ENCODE measurements at places on chromosomes 6 and 20.

DNA sequence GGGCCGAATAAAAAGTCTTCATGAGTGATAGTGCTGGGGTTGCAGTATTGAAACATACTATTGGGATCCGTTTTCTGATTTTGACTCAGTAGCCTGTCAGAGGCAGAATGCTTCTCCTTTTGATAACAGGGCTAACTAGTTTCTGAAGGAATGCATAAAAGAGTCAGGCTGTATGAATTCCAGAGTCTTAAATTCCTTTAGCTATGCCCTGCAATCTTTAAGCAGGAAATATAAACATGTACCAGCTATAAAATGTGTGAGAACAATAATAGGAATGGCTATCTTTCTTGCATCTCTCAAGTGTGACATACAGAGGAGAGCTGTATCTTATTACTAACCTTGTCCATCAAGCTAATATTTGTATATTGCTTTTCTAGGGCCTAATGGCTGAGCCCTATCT, 917.1 kb downstream of the KIF16B start:
- no peak for DNase-seq

DNA sequence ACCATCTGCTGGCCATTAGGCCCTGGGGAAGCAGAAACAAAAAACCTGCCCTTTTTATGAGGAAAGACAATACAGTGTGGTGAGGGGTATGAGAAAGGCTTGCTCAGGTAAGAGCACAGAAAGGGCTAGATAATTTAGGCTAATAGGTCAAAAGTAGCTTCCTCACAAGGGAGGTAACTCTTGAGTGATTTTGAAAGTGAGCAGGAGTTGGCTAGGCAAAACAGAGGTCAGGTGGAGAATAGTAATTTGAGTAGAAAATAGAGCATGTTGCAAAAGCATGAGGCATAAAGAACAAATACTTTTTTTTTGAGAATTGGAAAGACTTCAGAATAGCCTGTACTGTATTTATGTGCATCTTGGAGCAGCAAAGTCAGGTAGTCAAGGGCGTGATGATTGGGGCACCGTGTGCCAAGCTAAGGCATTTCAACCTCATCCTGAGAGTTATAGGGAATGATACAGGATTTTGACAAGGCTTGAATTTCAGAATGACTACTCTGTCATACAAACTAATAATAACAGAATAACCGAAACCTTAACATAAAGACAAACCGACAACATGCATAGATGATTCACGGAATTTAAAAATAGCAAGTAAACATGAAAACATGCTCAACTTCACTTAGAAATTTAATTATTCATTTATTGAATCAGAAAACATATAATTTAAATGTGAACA, 123.0 kb upstream of the ENPP5 start:
- DNase-seq = no peak

DNA sequence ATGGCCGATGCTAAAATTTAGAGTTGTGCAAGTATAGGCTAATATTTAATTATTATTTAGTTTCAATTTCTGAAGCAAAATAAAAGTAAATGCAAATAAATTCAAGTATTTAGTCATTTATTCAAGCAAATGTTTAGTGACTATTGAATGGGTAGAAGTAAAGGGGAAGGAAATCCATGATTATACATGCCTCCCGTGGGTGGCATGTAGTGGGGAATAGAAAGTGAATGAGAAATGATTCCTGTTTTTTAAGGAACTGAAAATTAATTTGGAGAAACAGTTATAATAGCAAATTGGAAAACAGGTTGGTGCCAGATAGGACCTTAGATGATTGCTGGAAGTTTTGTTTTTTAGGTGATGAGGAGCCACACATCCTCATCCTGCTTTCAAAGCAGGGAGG, 35.4 kb downstream of the FAM229B start:
- no peak for DNase-seq

GRCh38 chr6:65896140-65896539, 189.1 kb upstream of the EYS start:
- DNase-seq = no peak

Data from eye (tissue), 1 donor.